Glomerular endothelial cell (primary cell): ENCODE measurements at places on chromosomes 3 and 15. TPM values are rescaled to one million over a fixed set of nuclear protein-coding genes. Genes with fewer than 3 reads are reported as not detected.

Gene RBSN
- 15.4 and 19.7 TPM in 2 replicates for total RNA-seq

Gene TRIM42
- total RNA-seq, result not detected in 2 replicates

Gene LRRN1
- total RNA-seq, result 0.15 TPM in 1 of 2 replicates, not detected in the other

Gene CKMT1A
- not detected in 2 replicates for total RNA-seq

Gene FOXL2NB
- total RNA-seq, result 0.78 TPM in 1 of 2 replicates, not detected in the other

Gene ILDR1
- total RNA-seq, result not detected in 2 replicates

Gene MCTP2
- 0.29 and 1.2 TPM in 2 replicates for total RNA-seq

Gene CACNA2D2
- 0.10 TPM in 1 of 2 replicates, not detected in the other for total RNA-seq

Gene C3orf52
- total RNA-seq, result 3.7 and 3.8 TPM in 2 replicates

Gene SHF
- total RNA-seq, result 1.9 and 2.8 TPM in 2 replicates

Gene PIGZ
- 10.6 and 10.9 TPM in 2 replicates for total RNA-seq

Gene B3GALNT1
- 9.2 and 10.6 TPM in 2 replicates for total RNA-seq

Gene LMOD3
- not detected in 2 replicates for total RNA-seq

Gene SEMA3B
- total RNA-seq, result 0.34 and 2.2 TPM in 2 replicates

Gene VIPR1
- 1.4 and 6.9 TPM in 2 replicates for total RNA-seq

Gene PLSCR2
- total RNA-seq, result not detected in 2 replicates

Gene MME
- total RNA-seq, result 11.6 and 25.1 TPM in 2 replicates

Gene HEMK1
- 12.9 and 13.8 TPM in 2 replicates for total RNA-seq

Gene FBXL2
- 20.2 and 31.0 TPM in 2 replicates for total RNA-seq

Gene PPP2R3A
- total RNA-seq, result 12.8 and 15.9 TPM in 2 replicates

Gene BCL2A1
- not detected in 2 replicates for total RNA-seq

Gene OCA2
- total RNA-seq, result not detected in 2 replicates

Gene TRPM1
- not detected in 2 replicates for total RNA-seq

Gene ISLR2
- 0.12 TPM in 1 of 2 replicates, not detected in the other for total RNA-seq

Gene SH3BP5
- total RNA-seq, result 204 and 219 TPM in 2 replicates

Gene IMPG2
- total RNA-seq, result 0.34 and 0.99 TPM in 2 replicates

Gene LRRIQ4
- total RNA-seq, result not detected in 2 replicates
